ENCODE measurements at places on chromosomes 11 and 22.

DNA sequence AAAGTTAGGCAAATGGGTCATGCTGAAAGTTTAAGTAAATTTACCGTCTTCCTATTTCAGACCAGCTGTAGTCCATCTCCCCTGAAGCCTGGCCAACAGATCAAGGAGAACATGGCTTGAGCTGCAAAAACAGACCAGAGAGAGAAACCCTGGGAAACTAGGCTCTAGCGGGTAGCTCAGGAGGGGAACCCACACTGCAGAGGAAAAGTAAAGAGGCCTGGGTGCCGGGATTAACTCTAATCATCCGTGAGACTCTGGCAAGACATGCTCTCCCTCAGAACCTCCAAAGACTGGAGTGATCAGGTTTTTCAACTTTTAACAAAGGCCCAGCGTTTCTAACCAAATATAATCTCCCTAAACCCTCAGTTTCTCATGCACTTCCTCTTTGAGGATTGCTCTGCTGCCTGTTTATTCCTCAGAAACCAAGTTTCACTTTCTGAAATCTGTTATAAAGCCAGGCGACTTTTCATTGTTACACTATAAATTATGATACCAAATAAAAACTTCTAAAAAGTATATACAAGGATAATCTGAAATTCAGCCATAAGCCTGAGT, 67.5 kb downstream of the GAB2 start:
- no peak for DNase-seq

- no peak for DNase-seq
Measured at GRCh38 chr22:27181537-27181936, 524.1 kb downstream of the MIAT start.

DNA sequence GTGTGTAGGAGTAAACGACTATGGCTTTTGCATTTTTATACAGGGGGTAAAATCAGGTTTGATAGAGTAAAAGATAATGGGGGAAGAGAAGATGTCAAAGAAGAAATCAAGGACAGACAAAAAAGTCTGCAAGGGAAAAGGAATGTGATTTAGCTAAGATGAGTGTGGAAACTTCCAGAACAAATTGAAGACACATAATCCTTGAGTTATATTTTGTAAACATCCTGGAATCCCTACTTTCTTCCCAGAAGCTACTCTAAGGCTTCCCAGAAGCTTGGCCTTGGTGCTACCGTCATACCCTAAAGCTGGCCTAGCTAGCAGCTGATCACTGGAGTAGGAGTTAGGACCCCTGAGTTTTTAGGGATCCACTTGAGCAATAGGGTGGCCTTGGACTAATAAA, 82.4 kb downstream of the BLID start:
- DNase-seq = no peak

DNA sequence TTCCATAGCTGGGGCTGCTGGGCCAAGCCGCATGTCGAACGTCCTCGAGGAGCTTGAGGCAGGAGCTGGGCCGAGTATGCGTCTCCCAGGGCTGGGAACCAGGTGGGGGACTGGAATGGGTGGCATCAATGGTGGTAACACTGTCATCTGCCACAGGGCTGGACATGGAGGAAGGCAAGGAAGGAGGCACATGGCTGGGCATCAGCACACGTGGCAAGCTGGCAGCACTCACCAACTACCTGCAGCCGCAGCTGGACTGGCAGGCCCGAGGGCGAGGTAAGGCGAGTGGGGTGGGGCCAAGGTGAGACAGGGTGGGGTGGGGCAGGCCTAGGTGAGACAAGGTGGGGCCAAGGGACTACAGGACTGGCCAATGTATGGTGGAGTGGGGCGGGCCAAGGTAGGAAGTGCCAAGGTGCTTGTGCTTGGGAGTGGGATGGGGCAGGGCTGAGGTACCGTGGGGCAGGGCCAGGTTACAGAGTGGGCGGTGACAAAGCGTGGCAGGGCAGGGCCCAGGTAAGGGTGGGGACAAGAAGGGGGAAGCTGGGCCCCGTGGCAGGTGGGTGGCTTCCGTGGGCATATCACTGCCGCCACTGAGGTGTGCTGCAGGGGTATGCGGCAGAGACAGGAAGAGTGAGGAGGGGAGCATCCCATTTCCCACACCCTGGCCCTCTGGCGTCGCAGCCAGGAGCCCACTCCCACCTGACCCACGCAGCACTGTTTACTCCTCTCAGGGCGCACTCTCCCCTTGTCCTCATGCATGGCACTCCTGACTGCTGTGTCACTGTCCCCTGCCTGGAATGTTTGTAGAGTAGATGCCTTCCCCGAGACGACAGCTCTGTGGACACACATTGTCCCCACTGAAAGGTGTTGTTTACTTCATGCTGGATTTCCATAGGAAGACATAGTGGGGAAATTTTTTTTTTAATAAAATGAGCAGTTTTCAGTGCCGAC, 27.5 kb upstream of the DGCR8 start:
- DNase-seq = no peak

GRCh38 chr11:99766811-99767210, 746.1 kb downstream of the CNTN5 start:
- no peak for DNase-seq
